WERI-Rb-1 (cell line): ENCODE measurements at places on chromosomes 3 and 15.

- DNase-seq, result no peak
These were observed 203.3 kb downstream of the DTWD1 start for GRCh38 chr15:49823987-49824774.

DNA sequence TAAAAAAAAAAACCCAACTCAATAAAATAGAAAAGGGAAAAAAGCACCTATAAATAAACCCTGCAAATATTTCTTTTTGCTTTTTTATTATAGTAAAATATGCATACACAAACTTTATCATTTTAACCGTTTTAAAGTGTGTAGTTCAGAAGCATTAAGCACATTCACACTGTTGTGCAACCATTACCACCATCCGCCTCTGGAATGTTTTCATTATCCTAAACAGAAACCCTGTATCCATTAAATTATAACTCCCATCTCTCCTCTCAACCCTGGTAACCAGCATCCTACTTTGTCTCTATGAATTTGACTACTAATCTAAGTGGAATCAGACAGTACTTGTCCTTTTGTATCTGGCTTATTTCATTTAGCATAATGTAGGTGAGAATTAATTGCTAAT is 15.0 kb downstream of the CDCP1 start:
- no peak for DNase-seq

GRCh38 chr3:147367676-147368075 is 38.7 kb downstream of the ZIC4 start:
- no peak for DNase-seq

DNA sequence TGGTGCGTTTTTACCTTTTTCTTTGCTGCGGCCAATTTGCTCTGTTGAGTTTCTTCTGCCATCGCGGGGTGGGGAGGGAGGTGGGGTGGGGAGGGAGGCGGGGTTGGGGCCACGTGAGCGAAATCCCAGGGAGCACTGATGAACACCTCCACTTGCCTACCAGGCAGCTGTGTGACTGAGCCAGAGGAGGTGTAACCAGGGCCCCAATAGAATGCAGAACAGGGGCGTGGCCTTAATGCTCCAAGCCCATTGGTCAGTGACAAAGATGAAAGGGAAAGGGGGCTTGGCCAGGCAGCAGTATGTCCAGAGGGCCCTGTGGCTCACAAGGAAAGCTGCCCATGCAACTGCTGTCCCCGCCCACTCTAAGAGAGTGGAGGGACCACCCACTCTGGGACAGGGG is 21.4 kb upstream of the OR4F6 start:
- DNase-seq, result no peak

DNA sequence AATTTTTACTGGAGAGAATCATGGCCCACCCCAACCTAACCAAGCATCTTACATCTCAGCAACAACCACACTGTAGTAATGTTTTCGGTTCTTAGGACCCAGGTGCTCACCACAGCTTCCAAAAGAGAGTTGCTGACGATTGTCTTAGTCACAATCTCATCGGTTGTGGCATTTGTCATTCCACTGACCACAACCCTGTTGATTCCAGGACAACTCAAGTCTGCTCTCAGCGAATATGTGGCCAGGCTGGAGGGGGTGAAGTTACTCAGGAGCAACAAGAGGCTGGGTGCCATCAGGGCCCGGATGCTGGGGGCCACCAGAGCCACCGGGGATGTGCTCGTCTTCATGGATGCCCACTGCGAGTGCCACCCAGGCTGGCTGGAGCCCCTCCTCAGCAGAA is 25.9 kb downstream of the GALNT15 start:
- no peak for DNase-seq

GRCh38 chr3:194876403-194877095 is 190.9 kb downstream of the FAM43A start:
- DNase-seq, result no peak

GRCh38 chr3:52088445-52089367 is 32.3 kb upstream of the DUSP7 start:
- DNase-seq, result peak; percentile 79

DNA sequence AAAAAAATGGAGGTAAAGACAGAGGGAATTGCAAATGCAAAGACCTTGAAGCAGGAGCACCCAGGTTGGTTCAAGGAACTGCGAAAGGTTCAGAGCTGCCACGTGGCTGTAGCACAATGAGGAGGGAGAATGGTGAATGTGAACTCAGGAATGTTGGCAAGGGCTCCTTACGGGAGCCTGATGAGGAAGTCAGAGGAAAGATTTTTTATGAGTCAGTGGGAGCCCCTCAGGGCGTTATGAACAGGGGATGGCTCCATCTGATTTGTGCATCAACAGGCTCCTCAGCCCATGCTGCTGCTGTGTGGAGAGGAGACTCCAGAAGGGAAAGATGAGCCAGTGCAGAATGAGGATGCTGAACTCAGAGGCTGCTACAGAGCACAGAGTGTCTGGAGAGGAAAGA is 194.4 kb downstream of the ARRDC4 start:
- no peak for DNase-seq

GRCh38 chr15:63244976-63245645 is 32.3 kb upstream of the APH1B start:
- no peak for DNase-seq

GRCh38 chr3:152474585-152474984 is 205.9 kb downstream of the MBNL1 start:
- peak; percentile 42 for DNase-seq

DNA sequence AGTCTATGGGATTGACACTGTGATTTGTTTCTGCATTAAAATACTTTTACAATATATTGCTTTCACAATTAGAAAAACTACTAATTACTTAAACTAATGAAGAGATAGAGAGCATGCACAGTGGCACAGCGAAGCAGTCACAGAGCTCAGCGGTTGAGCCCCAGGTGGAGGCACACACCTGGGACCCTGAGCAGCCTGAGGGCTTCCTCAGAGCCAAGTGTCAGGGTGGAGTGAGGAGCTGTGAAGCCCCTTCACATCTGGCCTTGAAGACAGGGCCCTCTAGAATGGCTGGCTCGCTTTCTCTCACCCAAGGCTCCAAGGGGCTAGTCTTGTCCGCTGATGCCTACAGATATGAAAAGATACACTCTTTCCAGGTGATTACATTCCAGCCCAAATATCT is 287.7 kb downstream of the ZNF385D start:
- no peak for DNase-seq

DNA sequence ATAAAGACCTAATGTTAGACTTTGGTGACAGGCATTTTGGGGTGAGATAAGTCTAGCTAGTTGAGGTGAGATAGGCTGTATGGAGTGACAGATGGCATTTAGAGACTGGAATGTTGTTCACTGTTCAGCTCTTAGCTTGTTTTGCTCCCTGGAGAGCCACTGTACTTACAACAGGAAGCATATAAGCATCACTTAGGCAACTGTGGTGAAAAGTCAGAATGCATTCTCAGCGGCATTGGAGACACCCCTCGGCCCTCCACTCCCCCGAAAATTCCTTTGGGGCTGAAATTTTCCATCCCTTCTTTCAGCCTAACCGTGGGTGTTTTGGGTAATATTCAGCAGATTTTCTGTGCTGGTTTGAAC is 73.4 kb downstream of the SLCO3A1 start:
- no peak for DNase-seq

DNA sequence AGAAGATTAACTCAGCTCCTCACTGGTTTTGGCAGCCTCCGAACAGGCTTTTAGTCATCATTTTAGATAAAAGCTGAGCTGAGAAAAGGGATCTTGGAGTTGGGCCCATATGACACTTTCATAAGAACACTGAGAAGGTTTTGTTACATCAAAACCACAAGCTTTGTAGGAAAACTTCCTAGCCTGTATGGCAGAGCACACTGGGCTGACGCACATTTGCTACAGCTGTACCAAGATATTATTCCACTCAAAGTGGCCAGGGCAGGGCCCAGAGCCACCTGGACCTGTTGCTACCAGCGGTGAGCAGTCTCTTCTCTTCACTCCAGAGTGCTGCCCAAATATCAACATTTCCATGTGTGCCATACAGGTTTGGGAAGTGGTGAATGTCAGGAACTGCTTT is 160.5 kb upstream of the CCDC54 start:
- no peak for DNase-seq

DNA sequence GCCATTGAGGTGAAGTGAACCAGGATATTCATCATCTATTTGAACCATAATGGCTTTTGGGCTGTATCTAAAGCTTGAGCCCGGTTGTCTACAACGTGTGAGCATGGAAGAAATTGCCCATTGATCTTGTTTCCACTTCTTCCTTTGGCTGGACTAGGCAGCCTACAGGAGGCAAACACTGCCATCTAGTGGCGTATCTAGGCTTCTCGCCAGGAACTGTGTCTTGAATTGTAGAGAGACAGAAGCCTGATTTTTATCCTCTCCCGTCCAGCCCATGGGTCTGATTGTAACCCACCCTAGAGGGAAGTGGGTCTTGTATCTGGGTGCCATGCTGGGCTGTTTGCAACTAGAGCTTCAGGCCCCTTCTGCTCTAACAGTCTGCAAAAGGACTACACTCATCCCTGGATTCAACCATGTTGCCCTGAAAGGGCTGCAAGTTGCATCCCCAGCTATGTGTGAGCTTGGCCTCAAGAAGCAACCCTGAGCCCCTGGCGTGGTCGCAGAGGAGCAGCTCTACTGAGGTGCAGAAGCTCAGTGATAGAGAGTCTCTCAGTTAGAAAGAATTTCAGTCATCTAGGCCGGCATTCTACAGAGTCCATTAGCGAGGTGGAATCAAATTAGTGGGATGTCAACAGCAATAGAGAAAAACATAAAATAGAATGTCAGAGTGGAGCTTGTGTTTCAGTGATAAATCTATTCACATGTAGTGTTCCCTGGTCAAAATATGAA is 170.2 kb upstream of the UMPS start:
- DNase-seq, result peak; percentile 72

DNA sequence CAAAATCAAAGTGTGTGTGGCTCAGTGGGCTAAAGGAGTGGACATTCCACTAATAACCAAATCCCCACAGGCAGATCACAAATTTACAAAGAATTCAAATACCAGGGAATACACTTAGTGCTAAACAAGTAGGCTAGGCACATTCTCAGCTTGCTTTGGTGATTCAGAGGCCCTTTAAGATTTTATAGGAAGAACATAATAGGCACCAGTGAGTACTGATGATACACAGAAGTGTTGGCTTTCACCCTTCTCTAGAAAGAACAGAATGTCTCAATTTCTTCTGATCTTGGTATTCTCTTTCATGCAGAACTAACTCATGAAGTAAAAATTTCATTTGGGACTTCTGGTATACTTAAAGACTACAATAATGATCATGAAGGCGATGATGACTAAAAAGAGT is 55.0 kb downstream of the POLR2M start:
- no peak for DNase-seq

DNA sequence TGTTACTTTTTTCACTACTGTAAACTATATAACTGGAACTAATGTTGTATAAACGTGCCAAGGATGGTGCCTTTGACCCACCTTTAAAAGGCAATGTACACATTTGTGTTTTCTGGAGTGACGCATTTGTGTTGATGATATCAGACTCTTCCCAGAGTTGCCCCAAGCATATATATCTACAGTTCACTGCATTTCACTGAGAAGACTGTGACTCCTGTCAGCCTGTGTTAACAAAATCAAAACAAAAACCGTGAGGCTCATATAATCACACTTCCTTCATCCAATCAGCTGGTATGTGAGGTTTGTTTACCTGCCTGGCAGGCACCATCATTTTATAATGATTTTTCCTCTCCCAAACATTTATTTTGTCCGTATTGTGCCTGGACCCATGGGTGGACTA is 117.6 kb upstream of the ROBO1 start:
- no peak for DNase-seq

DNA sequence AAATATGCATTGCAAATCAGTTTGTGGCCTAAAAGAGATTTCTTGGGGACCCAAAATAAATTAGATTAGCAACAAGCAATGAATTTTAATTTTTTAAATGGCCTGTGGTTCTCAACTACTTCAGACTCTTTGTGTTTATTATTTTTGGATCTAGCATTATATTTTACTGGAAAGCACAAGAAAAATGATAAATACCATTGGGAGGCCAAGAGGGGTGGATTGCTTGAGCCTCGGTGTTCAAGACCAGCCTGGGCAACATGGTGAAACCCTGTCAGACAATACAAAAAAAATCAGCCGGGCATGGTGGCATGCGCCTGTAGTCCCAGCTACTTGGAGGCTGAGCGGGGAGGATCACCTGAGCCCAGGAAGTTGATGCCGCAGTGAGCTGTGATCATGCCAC is 13.6 kb downstream of the LACTB start:
- no peak for DNase-seq

- no peak for DNase-seq
These were observed 213.3 kb upstream of the TGFBR2 start for GRCh38 chr3:30393079-30393478.

- no peak for DNase-seq
These were observed 17.8 kb downstream of the CEP19 start for GRCh38 chr3:196694202-196694638.

GRCh38 chr3:3851621-3852323 is 52.5 kb downstream of the LRRN1 start:
- no peak for DNase-seq

GRCh38 chr3:150933473-150933995 is 28.3 kb upstream of the MINDY4B start:
- no peak for DNase-seq

GRCh38 chr3:37214076-37214475 is 39.7 kb upstream of the LRRFIP2 start:
- DNase-seq, result no peak

GRCh38 chr3:51559961-51560360 is 21.4 kb downstream of the RAD54L2 start:
- DNase-seq, result no peak

DNA sequence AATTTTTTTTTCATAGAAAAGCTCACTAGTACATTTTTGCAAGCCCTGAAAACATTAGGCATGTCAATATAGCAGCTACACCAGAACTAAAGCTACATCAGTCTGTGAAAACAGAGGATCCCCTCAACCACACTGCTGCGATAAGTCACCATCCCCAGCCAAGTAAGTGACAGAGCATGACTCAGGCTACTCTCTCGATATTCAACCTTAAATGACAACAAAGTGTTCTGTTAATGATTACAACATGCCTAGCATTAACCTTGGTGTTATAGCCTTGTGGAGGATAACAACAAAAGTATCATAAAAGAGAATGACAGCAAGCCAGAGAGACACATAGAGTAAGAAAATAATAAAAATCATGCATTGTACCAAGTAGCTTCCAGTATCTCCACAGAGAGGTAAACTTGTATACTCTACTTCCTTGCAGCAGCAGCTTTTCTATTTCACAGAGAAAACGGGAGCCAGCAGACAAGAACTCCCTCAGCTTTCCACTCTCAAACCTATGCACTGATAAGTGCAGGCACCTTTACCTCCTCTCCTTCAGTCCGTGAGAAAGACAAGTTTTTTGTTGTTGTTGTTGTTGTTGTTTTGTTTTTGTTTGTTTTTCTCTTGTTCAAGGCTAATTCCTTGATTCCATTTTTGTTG is 76.6 kb downstream of the GBE1 start:
- no peak for DNase-seq

DNA sequence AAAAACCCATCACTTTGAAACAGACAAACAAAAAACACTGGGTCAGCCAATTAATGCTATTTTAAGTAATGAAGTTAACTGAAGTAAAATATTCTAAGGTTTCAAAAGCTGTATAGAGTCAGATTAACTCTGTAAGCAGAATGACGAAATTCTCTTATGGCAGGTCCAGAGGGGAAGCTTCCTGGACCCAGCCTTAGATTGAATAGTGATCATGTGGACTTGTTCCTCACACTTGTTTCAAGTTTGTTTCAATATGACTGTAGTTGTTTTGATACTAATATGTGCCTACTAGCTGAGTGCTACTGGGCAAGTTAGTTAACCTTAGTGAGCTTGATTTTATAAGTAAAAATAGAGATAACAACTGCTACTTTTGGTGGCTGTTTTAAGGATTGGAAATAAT is 32.6 kb downstream of the PLS1 start:
- DNase-seq, result no peak
